ENCODE measurements at places on chromosomes 1 and 21. TPM values are rescaled to one million over a fixed set of nuclear protein-coding genes. Genes with fewer than 3 reads are reported as not detected.

CGN gene
- 0.72 TPM for polyA plus RNA-seq

IFI44 gene
- 9.6 TPM for polyA plus RNA-seq

ETV3L gene
- not detected for polyA plus RNA-seq

TAS1R1 gene
- polyA plus RNA-seq, result 3.5 TPM

ZNF695 gene
- polyA plus RNA-seq, result 1.2 TPM

GRCh38 chr1:206672844-206673758 is 11.6 kb upstream of the MAPKAPK2 start:
- no peak for DNase-seq

DNA sequence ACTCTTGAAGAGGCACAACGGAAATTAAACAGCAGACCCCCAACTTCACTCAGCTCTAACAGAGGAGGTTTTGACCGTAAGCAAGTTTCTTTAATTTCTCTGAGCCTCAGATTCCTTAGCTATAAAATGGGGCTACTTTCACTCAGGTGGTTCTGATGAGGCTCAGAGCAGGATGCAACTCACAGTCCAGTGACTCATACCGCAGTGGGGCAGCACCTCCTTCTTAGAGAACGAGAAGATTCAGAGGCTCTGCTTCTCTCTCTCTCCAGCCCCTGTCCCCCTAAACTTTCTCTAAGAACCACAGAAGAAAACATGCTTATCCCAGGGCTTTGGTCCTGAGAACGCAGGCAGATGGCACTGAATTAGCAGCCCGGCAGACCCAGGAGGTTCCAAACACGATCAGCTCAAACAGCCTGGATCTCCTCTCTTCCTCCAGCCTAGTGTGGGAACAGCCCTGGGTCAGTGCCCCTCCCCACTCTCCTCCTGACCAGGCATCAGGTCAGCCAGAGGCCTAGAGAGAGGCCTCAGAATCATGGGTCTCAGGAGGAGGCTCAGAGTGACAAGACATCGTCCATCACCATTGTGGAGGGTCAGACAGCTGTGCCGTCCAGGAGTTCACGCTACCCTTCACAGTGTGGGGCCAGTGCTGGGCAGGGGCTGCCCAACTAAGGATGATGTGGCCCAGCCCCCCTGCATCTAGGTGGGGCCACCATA is 433.0 kb downstream of the PTPRU start:
- no peak for DNase-seq

- no peak for DNase-seq
These were observed 20.7 kb upstream of the POFUT2 start for GRCh38 chr21:45308194-45309068.

Measured in muscle of arm (tissue), 14 donors.